ENCODE measurements at places on chromosomes 4 and X.

- no peak for DNase-seq
Measured at GRCh38 chr4:53122280-53123116, 243.4 kb downstream of the SCFD2 start.

DNA sequence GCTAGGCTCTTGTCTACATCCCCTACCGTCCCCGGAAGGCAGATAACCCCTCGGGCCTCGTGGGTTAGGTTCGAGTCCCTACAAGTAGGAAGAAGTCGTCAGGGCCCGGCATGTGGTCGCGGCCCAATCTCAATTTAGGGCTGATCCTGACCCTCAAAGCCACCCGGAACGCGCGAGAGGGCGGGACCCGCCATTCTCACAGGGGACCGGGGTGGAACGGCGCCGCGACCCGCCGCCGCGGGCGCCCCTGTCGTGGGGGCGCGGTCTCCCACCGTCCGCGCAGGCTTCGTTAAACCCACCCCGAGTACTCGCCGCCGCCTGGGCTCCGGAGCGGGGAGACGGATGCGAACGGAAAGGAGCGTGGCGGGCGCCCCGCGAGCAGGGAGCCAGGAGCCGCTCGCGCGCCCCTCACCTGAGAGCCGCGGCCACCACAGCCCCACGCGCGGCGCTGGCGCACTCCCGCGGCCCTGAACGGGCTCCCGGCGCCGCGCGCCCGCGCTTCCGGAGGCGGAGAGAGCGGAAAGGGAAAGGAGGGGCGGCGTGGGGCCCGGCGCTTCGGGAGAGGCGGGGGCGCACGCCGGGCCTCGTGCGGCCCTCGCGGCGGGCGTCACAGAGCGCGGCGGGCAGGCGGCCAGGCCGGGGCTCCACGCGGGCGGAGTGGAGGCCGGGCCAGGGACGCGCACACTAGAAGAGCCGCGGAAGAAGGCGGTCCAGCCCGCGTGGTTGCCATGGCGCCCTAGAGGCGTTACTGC, at the start of gene CFAP97:
CFAP97 (minus strand) TSS at position 515 of the 752 bp plus-strand sequence. CDS start 12,804 bp downstream, outside the sequence.
- DNase-seq = peak; percentile 69

GRCh38 chrX:96372313-96373046, 312.2 kb upstream of the DIAPH2 start:
- peak; percentile 23 for DNase-seq

DNA sequence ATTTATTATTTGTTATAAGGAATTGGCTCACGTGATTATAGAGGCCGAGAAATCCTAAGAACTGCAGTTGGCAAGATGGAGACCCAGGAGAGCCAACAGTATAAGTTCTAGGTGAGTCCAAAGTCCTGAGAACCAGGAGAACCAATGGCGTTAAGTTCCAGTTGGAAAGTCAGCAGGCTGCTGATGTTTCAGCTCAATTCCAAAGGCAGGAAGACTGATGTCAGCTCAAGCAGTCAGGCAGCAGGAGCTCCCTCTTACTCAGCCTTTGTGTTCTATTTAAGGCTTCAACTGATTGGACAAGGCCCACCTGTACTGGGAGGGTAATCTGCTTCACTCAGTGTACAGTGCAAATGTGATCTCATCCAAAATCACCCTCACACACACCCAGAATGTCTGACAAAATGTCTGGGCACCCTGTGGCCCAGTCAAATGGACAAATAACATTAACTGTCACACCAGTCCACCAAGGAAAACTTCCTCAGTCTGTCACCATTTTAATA, 30.8 kb upstream of the TBL1X start:
- DNase-seq = no peak

DNA sequence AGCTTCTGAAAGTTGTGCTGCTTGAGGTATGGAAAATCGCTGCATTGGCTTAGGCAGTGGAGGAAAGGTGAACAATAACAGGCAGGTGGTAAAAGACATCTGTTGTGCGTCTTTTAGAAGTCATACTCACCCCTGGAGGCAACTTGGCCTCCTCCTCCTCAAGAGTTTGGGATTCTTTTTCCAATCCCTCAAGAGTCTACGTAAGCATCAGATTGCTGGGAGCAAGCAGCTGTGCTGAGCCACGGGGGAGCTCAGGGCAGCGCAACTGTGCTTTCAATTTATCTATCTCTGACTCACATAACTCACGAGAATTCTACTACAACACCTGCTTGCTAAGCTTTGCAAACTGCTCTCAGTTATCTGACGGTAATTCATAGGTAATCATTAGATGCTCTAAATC, 6.4 kb upstream of the RBMX2 start:
- no peak for DNase-seq

- DNase-seq = no peak
Measured at GRCh38 chrX:121093011-121093410, 45.6 kb downstream of the GLUD2 start.

DNA sequence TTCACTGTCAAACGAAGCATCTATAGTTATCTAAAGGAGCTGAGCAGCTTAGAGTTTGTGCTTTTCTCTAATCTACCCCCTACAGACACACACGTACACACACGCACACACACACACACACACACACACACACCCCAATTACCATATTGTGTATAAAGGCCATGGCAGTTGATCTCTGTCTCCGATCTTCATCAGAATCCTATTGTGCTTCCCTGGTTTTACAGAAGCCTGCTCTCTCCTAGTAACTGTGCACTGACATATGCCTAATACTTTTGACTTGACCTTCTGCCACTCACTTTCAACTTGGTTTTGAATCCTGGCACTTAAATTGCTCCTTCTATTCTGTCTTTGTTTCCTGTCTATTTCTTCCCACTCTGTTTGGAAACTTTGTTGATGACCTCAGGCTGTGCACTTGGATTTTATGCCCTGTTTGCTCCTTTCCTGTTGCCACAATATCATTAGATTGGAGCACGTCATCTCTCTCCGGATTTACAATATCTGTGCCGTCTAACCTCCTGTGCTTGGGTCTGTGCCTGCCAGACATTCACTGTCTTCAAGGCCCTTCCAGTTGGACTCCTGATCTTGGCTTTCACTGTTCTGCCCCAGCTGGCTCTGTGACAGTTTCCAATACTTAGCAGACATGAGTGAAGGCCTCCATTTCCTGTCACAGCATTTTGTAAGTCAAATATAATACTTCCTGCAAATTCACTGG, 928.1 kb downstream of the FAT4 start:
- DNase-seq = no peak

- DNase-seq = peak; percentile 8
Measured at GRCh38 chr4:38788317-38788716, 5.5 kb upstream of the TLR10 start.

DNA sequence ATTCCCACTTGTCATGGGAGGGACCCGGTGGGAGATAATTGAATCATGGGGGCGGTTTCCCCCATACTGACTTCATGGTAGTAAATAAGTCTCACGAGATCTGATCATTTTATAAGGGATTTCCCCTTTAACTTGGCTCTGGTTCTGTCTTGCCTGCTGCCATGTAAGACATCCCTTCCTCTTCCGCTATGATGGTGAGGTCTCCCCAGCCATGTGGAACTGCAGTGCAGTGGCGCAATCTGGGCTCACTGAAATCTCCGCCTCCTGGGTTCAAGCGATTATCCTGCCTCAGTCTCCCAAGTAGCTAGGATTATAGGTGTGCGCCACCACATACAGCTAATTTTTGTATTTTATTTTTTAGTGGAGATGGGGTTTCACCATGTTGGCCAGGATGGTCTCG, 2.9 kb downstream of the HPGDS start:
- DNase-seq = no peak

DNA sequence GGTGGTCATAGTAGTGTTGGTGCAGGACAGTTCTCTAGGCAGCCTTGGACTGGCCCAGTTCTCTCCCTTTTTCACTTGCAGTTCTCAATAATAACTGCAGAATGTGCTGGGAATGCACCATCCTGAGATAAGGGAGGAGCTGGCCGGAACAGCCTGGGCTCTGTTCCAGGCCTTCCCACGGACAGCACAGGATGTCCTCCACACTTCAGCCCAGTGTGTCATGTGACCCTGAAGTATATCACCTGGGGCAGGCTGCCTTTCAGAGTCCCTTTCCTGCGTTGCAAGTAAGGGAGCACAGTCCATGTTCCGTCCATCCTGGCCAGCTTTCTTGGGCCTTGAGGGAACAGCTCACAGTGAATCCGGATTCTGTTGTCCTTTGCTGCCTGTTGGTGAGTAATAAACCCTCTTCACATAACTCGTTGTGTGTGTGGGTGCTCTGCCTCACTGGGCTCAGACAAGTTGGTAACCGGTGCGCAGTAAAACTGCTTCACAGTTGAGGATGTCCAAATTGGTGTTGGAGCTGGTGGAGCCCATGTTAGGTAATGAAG, 32.3 kb upstream of the BBS12 start:
- DNase-seq = no peak

DNA sequence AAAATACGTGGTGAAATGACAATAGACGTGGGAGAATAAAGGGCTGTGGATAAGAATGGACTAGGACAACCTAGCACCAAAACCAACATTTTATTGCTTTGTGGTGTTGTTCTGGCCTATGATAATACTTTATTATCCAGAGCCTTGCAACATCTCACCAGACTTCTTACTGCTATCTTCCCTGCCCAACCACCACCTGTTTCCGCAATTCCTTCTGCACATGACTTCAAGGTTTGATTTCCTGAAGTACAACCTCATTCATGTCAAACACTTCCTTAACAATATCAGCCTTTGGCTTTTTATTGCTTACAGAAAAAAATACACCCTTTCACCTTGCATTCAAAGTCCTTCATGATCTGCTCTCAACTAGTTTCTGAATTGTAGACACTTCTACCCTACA, 84.8 kb downstream of the RTL3 start:
- no peak for DNase-seq

GRCh38 chrX:120755066-120755846, 120.4 kb downstream of the CT47B1 start:
- no peak for DNase-seq

DNA sequence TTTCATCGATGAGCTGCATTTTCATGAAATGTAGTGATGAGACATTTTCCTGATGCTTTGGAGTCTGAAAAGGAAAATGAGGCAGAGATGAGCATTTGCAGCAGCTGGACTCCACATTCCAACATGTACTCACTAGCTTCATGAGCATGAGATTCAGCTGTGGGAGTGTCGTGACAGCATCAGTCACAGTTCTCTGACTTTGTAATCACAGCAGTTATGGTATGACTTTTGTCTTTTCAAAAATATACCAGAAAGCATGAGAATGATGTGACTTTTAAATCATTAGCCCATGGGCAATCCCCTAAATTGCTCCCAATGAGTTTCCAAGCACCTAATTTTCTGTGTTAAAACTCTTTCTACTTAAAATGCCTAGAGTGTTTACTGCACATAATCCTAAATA, 18.3 kb upstream of the MSL3 start:
- DNase-seq = no peak

- DNase-seq = no peak
Measured at GRCh38 chr4:110449947-110450346, 26.0 kb upstream of the ENPEP start.

- DNase-seq = no peak
Measured at GRCh38 chrX:96987228-96987627, 103.5 kb downstream of the RPA4 start.

DNA sequence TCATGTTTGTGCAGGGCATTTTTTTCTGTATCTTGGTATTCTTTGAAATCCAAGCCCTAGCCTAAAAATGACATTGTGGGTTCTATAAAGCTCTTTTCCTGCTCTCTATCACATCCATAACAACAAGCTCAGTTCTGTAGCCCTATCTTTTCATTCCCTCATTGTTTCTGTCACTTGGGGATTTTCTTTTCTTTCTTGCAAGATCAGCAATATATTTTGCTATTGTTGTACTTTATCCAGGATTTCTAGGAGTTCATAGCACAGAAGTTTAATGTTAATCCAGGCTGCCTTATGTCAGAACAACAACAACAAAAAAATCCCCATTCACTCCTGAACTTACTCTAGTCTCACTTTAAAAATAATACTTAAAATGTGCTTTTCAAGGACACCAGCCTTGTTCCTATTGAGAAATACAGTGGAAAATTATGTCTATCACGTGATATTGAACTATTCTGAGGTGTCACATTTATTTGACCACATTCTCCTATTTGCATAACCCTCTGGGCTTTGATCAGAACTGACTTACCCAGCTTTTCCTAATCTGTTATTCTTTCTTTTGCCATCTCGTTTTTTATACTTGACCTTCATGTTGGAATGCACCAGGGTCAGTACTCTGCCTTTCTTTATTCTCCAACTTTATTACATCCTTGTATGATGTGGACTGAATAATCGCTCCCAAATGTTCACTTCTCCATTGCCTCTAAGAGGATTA, 112.8 kb downstream of the MAGEB5 start:
- no peak for DNase-seq
